ENCODE measurements at places on chromosomes 4 and X.
A peak's percentile ranks its signal among the peaks of the same experiment; 100 is the strongest.

DNA sequence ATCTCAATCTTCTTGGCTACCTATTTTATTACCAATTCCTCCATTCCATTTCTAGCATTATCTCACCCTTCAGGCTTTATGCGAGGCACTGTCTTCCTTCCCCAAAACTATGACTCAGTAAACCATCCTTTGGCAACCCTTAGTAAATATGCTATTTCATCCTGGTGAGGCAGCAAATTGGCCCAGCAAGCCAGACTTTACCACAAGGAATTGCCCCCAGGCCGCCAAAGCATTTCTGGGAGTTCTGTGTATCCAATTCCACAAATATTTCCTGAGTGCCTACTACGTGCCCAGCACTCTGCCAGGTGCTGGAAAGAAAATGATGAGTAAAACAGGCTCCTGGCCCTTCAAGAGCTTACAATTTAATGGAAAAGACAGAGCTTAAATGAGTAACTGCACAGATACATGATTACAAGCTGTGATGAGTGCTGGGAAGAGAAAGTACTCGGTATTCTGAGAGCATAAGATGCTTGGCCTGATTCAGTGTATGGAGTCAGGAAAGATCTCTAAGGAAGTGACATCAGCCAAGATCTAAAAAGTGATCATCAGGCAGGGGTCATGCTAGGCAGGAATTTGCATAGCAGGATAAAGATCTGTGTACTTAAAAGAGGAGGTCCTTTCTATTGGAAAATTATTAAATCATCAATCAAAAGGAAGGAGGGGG, 193.8 kb downstream of the ADAMTS3 start:
- no peak for DNase-seq

DNA sequence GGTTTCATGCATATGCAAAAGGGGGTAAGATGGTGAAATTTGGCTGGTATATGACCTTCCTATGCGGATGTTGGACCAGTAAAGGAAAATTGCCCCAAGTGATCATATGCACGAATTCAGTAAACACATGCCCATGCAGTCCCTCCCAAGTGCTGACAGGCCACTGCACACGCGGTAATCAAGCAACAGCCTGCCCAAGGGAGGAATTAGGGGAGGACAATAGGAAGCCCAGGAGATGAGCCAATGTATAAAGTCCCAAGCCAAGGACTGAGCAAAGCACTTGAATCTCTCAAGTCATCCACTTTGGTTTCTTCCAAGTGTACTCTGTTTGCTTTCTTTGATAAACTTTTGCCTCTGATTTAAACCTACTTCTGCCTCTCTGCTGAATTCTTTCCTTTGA, 21.1 kb downstream of the MAGEB16 start:
- no peak for DNase-seq

- no peak for DNase-seq
Observed at GRCh38 chrX:45758319-45758718, 557.6 kb upstream of the DIPK2B start.

GRCh38 chr4:104942990-104943743, 203.5 kb upstream of the TET2 start:
- no peak for DNase-seq

DNA sequence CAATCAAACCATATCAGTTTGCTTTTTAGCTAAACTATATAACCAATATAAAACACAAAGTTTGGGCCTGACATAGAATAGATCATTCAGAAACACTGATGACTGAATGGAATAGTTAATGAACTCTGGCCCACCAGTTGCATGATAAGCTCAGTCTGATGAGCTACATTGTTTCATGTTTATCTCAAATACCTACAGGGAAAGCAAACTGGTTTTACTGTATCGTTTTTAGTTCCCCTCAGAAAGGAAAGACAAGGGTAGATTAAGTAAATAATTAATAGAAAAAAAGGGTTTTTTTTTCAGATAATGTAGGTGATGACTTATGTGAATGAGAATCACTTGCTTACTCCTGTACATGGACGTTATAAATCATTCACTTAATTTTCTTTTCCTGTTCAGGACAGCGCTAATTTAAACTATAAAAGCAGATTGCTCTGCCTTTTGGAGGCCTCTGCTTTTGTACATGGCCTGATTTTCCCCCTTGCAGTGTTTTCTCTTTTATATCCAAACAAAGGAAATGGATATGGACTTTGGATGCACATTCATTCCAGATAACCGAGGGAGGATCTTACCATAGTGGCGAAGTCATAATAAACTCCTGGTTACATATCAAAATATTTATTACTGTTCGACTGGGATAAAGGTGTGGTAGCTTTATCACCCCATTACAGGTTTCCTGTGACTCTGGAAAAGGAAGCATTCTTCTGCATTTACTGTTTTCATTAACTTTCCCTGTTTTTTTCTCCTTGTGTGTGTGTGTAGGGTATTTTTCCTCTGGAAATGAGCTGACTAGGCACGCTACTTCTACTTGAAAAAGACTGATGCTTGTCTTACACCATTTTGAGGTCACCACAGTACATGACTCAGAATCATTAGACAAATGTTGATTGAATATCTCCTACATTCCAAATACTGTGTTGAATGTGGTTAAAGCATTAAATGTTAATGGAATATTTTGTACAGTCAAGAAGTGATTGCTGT, 373.1 kb upstream of the HS3ST1 start:
- DNase-seq: no peak

DNA sequence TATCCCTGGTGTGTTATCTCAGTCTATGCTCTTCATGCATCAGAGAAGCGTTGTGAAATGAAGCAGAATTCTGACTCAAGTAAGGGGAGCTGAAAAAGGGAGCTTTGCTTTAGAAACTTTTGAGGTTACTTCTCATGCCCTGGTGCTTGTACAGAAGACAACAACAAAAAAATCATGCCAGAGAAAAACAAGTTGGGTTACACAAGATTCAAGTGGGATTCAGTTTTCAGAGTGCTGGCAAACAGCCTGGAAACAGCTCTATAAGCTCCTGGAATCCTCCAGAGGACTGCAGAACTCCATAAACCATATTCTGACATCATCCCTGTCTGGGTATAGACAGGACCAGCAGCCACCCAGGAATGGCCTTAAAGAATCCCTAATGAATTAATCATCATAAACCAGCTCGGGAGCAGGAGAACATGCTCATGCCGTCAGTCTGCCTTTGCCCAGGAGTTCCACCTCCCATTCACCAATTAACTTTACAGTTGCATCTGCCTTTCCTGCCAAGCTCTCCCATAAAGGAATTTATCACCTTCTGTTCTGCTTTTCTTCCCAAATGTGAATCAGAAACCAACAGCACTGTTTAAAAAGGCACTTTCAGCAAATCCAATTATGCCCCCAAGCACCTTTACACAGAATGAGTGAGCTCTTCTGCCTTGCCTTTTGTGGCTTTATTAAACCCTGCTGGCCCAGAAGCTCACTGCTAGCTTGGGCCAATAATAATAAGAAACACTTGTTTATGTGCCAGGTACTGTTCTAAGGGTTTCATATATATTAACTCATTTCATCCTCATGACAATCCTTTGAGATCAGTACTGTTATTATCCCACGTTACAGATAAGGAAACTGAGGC, 54.5 kb upstream of the FBXW7 start:
- DNase-seq: no peak

DNA sequence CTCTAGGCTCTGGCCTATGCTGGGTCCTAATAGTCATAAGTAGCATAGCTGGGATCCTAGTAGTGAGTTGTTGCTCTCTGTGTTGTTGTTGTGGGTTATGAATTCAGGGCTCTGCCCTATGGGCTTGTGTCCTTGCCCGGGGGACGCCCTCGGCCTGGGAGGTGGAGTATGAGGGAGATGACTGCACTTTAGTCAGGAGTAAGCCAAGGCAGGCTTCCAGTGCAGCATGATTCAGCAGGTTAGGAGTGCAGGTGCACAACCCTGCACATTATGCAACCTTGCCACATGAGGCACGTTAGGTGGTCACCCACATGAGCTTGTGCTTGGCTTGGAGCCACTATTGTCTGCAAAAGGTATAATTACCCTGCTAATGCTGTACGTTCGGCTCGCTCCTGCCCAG, 58.4 kb upstream of the CCDC149 start:
- DNase-seq: no peak

DNA sequence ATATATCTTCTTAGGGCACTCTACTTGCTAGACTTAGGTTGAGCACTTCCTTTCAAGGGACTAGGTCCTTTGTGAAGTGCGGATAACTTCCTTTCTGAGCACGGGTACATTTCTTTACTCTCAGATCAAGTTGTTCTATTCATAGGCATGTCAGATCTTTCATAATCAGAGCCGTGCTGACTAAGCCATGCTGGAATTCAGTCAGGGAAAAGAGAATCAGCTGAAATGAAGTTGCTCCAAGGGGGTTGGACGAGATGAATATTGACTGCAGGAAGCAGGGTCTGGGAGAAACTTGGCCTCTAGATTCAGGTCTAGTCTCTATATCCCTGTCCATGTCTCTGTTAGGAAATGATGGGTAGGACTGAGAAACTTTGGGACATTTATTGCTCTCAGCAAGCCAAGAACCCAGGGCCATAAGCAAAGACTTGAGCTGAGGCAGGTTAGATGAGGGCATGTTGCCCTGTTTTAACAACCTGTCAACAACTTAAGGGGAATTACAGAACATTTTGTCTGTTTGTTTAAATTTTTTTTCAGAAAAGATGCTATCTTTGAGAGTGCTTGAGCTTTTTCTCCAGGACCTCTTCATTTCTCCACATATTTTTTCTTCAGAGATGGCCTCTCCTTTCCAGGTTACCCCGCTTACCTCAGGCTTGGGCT, 28.3 kb downstream of the AREG start:
- no peak for DNase-seq

GRCh38 chr4:88573995-88574394, 18.3 kb upstream of the HERC3 start:
- DNase-seq: no peak

- no peak for DNase-seq
Observed at GRCh38 chr4:173039617-173040577, 128.7 kb upstream of the GALNT7 start.

GRCh38 chr4:48139691-48140090, 5.6 kb upstream of the TXK start:
- peak; percentile 39 for DNase-seq

DNA sequence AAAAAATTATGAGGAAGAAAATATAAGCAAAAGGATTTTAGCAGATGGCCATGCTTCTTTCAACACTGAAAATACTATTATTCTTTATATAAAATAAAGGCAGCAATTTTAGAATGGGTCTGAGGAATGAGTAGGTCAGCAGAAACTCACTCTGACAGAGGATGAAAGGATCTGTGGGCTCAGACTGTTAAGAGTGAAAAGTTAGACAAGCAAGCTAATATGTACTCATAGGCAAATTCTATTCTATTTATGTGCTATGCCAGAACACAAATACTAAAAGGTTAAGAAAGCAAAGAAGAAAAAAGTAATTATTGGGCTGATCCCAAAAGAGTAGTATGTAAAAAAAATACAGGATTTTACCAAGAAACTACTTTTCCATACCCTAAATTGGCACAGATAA, 13.9 kb downstream of the LCORL start:
- no peak for DNase-seq

DNA sequence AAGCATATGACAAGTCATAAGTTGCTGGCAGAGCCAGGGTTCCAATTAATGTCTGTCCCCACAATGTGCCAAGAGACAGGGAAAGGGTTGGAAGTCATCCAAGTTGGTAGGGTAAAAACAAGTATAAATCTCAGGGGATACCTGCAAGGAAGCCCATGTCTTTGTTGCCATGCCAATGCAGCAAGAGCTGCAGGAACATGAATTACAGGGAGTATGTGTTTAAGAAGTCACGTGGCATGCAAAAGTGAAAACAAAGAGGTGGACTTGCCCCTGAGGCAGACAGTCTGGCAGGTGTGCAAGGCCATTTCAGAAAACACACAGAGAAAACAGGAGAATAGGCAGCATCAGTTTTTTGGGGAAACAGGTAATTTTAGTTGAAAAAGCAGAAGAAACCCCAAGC, 29.4 kb downstream of the C4orf51 start:
- no peak for DNase-seq

- DNase-seq: no peak
Observed at GRCh38 chrX:13996650-13997049, 33.0 kb downstream of the GEMIN8 start.

GRCh38 chrX:39456894-39457604, 640.7 kb downstream of the BCOR start:
- no peak for DNase-seq

DNA sequence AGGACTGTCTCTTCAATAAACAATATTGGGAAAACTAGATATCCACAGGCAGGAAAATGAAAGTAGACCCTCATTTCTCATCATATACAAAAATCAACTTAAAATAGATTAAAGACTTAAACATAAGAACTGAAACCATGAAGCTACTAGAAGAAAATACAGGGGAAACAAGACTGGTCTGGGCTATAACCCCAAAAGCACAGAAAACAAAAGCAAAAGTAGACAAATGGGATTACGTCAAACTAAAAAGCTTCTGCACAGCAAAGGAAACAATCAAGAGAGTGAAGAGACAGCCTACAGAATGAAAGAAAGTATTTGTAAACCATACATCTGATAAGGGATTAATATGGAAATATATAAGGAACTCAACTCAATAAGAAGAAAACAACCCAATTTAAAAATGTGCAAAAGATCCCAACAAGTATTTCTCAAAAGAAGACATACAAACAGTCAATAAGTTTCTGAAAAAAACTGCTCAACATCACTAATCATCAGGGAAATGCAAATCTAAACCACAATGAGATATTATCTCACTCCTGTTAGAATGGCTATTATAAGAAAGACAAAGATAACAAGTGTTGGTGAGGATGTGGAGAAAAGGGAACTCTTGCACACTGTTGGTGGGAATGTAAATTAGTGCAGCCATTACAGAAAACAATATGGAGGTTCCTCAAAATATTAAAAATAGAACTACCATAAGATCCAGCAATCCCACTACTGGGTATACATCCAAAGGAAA, 325.3 kb upstream of the RASGEF1B start:
- no peak for DNase-seq

DNA sequence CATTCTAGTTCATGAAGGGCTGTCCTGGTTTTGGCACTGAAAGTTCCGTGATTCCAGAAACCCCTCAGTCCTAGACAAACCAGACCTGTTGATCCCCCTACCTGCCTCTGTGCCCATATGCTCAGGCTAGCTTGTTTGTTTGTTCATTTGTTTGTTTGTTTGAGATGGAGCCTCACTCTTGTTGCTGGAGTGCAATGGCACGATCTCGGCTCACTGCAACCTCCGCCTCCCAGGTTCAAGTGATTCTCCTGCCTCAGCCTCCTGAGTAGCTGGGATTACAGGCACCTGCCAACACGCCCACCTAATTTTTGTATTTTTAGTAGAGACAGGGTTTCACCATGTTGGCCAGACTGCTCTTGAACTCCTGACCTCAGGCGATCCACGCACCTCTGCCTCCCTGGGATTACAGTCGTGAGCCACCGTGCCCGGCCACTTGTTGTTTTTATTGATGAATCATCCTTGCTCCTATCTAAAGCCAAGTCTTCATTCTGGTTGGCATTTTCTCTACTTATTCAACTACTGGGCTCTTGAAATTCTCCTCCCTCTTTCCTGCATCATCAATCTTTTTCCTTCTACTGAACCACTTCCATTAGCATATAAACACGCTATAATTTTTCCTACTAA, 86.3 kb upstream of the BMP2K start:
- DNase-seq: no peak

- no peak for DNase-seq
Observed at GRCh38 chrX:19554786-19555185, 39.5 kb upstream of the MAP3K15 start.

All from stimulated activated naive CD4-positive, alpha-beta T cell (primary cell).